GM18507 (cell line): ENCODE measurements at places on chromosomes 11 and 22.

GRCh38 chr11:75651218-75651617, 17.6 kb downstream of the MAP6 start:
- DNase-seq = no peak

DNA sequence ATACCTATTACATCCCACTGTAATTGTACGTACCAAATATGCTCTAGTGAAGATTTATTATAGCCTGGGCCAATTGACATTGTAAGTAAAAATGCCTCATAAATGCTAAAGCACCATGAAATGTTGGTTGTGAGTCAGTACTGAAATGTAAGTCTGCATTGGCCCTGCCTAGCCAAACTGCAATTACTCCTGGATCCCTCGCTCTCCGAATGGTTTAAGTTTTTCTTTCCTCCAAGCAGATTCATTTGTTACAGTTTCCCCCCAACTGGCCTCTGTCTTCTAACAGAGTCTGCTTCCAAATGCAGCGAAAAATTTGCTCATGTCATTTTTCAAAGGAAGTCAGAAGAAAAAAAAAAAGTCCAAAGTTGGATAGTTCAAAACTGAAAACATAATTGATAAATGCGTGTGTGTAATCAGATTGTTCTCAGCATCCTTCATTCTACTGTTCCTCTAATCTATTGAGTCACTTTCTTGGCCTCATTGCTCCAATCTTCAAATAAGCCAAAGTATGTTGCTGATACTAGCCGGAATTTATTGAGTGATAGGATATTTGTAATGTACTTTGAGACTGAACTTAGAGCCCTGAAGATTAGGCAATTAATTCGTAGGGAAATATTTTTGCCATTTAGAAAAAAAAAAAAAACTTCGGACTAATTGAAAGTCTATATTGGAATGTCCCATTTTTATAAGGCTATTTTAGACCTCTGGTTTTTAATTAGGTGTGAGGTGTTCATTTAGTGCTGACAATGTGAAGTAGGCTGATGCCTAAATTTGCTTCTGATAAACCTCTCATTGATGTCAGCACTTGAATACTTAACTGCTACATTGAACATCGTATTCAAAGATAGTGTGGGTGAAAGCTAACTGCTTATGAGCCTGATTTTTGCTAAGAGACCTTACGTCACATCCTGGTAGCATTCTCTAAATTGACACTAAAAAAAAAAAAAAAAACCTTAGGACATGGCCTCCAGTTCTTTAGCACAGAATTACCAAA, 93.4 kb downstream of the WT1 start:
- no peak for DNase-seq

GRCh38 chr11:95219599-95219998, 11.4 kb downstream of the SESN3 start:
- no peak for DNase-seq

DNA sequence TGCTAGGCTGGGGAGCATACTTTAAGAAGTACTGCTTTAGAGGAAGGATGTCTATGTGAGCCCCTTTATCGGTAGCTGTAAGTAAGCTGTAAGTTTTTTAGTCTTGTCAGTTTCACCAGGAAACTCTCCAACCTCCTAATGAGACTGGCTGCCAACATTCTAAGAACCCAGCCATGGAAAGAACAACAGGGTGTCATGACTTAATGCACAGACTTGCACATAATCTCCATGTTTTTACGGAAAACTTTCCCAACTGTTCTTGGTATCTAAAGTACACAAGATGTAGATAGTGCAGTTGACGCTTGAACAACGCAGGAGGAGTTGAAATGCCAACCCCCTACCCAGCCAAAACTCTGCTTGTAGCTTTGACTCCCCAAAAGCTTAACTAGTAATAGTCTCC, 9.0 kb downstream of the OR8A1 start:
- DNase-seq = no peak

DNA sequence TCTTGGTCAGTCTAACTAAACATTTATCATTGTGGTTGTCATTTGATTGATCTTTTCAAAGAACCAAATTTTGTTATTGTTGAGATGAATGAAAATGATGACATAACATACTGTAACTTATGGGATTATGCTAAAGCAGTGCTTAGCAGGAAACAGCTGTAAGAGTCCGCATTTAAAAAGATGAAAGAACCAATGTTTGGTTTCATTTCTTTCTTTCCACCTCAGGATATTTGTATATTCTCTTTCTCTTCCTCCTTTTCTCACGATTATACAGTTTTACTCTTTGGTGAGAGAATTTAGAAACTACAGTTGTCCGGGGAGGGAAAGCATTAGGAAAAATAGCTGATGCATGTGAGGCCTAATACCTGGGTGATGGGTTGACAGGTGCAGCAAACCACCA, 23.1 kb downstream of the PIH1D2 start:
- no peak for DNase-seq

GRCh38 chr11:71485063-71485399, 32.0 kb downstream of the NADSYN1 start:
- no peak for DNase-seq

DNA sequence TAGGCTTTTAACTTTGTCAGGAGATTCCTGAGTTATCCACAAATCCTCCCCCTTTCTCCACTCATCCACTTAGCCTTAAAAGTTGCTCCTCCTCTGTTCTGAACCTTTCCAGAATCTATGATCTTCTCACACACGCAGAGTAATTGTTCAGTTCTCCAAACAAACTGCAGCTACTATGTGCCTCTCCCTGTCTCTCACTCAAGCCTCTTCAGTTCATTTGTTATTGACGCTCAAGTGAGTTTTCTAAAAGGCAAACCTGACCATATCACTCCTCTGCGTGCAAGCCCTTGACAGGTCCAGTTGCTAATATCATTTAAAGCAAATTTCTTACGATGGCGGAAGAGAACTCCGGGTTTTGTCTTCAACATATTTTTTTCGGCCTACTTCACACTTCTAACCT, 1169.7 kb upstream of the TENM4 start:
- no peak for DNase-seq

GRCh38 chr22:20545681-20546521, 38.5 kb downstream of the MED15 start:
- no peak for DNase-seq

GRCh38 chr11:28464252-28464867, 356.2 kb downstream of the METTL15 start:
- DNase-seq = no peak

GRCh38 chr11:83540728-83541127, 254.6 kb upstream of the CCDC90B start:
- DNase-seq = no peak

- no peak for DNase-seq
These were observed 1.4 kb upstream of the UVRAG start for GRCh38 chr11:75813622-75814039.

- DNase-seq = no peak
These were observed 38.2 kb downstream of the ATXN10 start for GRCh38 chr22:45709866-45710265.

DNA sequence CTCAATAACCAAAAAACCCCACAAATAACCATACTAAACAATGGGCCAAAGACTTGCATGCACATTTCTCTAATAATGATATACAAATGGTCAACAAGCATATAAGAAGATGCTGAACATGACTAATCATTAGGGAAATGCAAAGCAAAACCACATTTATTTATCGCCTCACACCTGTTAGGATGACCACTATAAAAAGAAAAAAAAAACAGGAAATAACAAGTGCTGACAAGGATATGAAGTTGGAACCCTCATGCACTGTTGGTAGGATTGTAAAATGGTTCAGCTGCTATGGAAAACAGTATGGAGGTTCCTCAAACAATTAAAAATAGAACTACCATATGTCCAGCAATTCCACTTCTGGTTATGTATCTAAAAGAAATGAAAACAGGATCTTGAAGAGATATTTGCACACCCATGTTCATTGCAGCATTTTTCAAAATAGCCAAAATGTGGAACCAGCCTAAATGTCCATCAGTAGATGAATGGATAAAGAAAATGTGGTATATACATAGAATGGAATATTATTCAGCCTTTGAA, 66.2 kb downstream of the AMBRA1 start:
- no peak for DNase-seq

- DNase-seq = no peak
These were observed 850.1 kb downstream of the NTM start for GRCh38 chr11:132220474-132220873.

- DNase-seq = no peak
These were observed 823.6 kb downstream of the TBC1D22A start for GRCh38 chr22:47586038-47586437.

GRCh38 chr22:49994361-49995040, 18.1 kb downstream of the IL17REL start:
- DNase-seq = no peak

DNA sequence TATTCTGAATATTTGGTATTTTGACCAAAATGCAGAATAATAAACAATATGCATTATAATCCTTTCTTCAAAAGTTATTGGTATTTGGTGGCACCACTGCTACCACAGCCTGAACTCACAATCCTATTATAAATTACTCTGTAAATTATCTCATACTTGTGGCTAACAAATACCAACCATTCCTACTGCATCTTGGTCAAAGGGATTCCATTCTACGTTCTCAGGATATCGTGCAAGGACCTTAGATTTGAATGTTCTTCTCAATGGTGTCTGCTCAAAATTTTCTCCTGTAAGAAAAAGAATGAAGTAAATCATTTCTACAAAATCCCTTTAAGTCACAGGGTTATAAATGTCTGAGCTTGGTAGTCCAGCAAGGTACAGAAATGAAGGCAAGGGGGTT, 58.7 kb downstream of the DENND5A start:
- DNase-seq = no peak

- no peak for DNase-seq
These were observed 26.9 kb downstream of the TPST2 start for GRCh38 chr22:26563022-26563421.

DNA sequence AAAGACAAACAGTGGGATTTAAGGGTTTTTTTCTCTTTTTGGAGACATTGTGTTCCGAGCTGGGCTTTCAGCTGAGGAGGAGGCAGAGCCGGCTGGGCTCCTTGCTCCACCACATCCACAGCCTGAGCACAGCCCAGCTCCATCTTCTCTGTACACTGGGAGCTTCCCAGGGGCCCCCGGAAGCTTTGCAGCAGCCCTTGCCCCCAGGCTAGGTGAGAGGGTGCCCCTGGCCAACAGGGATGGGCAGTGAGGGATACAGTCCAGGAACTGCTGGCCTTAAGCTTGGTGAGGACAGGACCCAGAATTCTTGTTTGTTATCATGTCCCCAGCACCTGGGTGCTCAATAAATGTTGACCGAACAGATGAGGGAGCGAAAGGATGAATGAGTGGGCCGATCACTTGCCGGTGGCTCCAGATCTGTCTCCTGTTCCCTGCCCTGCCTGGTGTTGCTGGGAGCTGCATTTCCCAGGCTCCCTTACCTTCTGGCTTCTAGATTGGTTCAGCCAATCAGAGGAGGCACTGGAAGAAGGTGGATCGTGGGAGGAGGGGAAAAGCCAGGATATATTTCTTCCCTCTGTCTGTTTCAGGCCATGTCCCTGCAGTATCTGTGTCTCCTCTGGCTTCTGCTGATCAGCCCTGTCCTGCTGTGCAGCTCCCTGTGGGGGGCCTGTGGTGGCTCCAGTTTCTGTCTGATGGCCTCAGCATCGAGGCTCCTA, 26.5 kb upstream of the NECTIN1 start:
- DNase-seq = no peak

GRCh38 chr11:28584992-28585391, 476.8 kb downstream of the METTL15 start:
- no peak for DNase-seq

DNA sequence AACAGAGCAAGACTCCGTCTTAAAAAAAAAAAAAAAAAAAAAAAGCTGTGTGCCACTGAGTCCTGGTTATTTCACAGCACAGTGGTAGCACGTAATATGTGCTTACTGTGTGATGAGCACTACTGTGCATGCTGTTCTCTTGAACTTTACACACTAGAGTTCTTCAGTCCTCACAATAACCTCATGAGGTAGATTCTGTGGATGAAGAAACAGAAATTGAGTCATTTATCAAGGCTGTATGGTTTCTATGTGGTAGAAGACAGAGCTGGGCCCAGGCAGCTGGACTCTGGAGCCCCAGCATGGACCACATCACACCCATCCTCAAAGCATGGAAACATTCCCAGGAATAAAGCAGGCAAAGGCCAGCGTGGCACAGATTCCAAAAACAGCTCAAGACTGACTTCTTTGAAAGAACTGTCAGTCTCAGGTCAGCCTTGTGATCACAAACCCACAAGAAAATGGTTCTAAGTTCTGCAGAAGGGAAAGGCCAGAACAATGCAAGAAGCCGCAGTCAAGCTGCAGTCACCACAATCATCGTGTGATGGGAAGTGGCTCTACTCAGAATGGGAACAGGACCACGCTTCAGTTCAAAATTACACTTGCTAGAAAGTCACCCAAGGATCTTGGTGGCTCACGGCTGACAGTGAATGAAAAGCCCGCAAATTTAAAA, 49.5 kb downstream of the MICAL3 start:
- DNase-seq = no peak

DNA sequence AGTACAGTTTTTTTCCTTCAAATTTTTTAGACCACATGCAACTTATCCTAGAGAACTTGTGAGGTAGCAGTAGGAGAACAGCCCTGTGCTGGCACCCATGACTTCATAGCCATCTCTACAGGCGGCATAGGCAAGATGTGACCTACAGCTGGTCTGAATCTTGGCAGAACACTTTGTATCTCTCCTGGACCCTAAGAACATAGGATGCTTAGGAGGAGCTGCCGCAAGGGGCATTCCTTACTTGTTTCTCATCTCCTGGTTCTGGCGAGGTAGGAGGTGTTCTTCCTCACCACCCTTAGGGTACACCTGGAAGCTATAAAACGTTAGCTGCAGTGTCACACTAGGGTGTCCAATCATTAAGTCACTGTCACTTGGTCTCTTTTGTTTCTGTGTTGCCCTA, 16.4 kb downstream of the CWC15 start:
- no peak for DNase-seq

GRCh38 chr11:7098235-7098832, 9.5 kb downstream of the RBMXL2 start:
- DNase-seq = peak; percentile 11

DNA sequence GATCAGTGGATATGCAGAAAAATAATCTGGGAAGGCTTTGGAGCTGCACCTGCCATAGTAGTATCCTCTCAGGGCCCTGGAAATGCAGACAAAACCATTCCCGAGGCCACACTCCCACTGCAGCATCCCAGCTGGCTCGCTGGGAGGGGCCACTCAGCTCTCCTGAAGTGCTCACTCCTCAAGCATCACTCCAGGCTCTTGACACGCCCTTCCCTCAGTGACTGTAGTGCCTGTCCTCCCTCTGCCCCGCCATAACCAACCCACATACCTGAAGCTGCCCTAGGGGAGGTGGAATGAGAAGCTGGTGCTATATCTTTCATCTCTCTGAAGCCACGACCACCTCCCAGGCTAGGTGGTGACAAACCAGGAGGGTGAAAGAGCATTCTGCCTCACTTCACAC, 4.8 kb downstream of the DSCAML1 start:
- DNase-seq = no peak

- no peak for DNase-seq
These were observed 57.0 kb upstream of the ADORA2A start for GRCh38 chr22:24370401-24370800.

GRCh38 chr22:44603767-44604166, 98.2 kb upstream of the PRR5 start:
- no peak for DNase-seq
